ENCODE measurements at places on chromosomes 5 and 9.

- no peak for DNase-seq
These were observed 289.9 kb downstream of the FAM170A start for GRCh38 chr5:119919279-119919678.

GRCh38 chr9:94511955-94512265 lies 43.0 kb upstream of the PCAT7 start:
- DNase-seq = no peak

DNA sequence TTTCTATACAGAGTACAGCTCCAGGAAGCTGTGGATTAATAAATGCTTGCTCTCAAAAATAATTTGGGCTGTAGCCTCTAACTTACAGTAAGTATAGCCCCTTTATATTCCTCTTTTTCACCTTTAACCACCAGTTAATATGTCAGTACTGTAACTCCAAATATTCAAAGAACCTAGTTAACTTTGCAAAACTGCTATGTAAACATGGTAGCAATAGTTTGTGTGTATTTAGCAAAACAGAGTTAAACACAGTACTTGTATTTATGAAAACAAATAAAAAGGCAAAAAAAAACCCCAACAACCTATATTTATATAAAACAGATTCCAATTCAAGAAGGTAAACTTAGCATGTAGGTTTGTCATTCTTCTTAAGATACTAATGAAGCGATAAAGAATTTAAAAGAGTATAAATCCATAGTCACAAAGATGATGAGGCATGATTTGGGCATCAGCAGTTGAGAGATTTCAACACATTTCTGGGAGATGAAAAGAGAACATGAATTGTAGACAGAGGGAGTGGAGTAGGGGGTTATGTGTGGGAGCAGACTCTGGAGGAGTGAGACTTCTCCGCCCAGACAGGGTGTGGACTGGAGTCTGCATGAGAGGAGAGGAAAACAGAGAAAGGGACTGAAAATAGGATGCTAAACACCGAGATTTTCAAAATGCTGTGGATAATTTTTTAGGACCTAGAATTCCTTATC lies 47.0 kb upstream of the F2RL1 start:
- no peak for DNase-seq

DNA sequence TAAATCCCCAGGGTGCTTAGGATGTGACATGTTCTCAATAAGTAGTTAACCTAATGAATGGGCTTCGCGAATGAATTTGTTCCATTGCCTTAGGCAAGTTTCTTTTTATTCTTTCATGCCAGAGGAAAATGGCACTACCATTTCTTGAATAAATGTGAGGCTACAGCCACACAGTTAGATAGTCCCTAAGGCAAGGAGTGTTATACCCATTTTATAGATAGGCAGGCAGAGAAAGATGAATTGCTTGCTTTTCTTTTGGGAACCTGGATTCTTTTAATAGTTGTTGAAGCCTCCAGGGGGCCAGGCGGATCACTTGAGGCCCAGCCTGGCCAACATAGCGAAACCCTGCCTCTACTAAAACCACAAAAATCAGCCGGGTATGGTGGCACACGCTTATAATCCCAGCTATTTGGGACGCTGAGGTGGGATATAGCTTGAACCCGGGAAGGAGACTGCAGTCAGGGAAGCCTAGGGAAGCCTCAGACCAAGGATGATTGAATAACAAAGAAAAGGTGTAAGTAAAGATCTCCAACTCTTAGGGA lies 943 bp downstream of the NOP16 start:
- peak; percentile 13 for DNase-seq

DNA sequence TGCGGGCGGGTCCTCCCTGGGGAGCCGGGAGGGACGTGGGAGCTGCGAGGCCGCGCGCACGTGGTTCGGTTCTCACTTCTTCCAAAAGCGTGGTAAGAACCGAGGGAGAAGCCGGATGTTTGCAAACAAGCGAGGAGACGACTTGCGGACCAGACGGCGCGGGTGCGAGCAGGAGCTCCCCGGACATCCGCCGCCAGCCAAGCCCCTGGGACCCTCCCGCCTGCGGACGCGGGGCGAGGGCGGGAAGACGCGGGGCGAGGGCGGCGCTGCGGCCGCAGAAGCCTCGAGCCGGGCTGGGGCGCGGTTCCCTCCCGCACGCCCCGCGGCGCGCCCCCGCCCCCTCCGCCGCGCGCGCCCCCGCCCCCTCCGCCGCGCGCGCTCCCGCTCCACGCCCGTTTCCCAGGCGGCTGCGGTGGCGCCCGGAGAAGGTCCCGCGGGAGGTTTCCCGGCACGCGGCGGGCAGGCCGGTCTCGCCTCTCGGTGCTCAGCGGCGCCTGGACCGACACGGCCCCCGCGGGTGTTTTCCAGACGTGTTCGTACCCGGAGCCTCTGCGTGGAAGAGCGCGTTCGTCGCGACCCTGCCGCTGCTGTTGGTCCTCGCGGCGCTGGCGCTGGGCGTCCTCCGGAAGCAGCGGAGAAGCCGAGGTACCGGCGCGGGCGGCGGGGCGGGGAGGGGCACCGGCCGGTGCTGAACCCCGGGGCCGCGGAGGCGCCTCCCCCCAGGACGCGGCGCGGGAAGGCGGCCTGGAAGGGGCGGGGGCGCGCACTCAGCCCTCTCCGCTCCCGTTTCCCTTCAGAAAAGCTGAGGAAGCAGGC lies 12.8 kb downstream of the BTNL9 start:
- no peak for DNase-seq

- DNase-seq = no peak
These were observed 243.4 kb upstream of the RAI14 start for GRCh38 chr5:34412736-34413135.

- DNase-seq = no peak
These were observed 59.9 kb downstream of the PFDN1 start for GRCh38 chr5:140242890-140243585.

DNA sequence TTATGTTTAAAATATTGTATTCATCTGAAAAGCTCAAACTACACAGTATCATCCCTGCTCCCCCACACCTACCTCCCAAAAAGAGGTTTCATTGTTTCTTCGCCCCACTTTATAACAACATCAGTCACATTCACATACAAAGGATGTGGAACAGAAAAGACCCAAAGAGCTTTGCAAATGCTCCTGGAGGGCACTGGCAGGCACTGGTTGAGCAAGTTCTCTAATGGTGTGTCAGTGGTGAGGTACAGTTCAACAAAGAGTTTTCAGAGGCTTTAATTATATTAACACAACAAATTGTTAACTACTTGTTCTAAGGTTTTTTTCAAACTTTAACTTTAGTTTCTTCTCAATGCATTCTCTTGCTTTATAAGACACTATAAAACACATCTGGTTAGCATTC lies 54.1 kb upstream of the ECM2 start:
- no peak for DNase-seq

DNA sequence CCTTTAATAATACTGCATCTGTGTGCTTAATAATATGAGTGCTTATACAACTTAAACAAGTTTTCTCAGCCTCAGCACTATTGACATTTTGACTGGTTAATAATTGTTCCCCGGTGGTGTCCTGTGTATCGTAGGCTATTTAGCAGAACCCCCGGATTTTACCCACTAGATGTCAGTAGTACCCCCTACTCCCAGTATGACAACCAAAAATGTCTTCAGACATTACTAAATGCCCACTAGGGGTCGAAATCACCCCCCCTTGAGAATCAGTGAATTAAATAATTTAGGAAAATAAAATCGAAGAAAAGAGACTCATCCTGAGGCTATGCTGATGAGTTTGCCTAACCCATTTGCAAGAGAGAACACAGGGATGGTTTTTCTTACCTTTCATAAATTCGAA lies 166.3 kb downstream of the ATP10B start:
- no peak for DNase-seq

GRCh38 chr5:91397791-91398190 lies 14.7 kb upstream of the ARRDC3 start:
- no peak for DNase-seq

GRCh38 chr5:28344836-28345433 lies 1306.5 kb upstream of the CDH9 start:
- peak; percentile 5 for DNase-seq

DNA sequence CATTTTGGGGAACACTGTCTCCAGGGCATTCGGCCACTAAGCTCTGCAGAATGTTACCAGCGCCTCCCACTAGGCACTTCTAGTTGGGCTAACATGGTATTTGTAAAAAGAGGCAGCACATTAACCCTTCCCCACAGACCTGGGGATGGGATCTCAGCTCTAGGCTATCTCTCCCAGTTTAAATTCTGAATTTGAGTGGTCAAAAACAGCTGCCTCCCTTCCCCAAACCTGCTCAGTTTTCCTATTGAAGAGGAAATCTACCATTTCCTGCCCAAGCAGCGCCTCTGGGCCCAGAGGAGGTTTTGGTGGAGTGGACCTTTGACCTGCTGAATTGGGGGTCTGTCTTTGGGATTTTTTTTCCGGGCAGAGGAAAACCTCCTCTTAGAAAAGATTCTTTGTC lies 53.2 kb downstream of the ENC1 start:
- no peak for DNase-seq

- DNase-seq = no peak
These were observed 23.4 kb upstream of the CORO2A start for GRCh38 chr9:98215821-98216220.

- DNase-seq = no peak
These were observed 164.1 kb upstream of the ZNF618 start for GRCh38 chr9:113712053-113712452.

GRCh38 chr5:34913072-34913471 lies 2.2 kb downstream of the RAD1 start:
- no peak for DNase-seq

GRCh38 chr5:66239034-66239433 lies 94.9 kb downstream of the SREK1 start:
- no peak for DNase-seq

DNA sequence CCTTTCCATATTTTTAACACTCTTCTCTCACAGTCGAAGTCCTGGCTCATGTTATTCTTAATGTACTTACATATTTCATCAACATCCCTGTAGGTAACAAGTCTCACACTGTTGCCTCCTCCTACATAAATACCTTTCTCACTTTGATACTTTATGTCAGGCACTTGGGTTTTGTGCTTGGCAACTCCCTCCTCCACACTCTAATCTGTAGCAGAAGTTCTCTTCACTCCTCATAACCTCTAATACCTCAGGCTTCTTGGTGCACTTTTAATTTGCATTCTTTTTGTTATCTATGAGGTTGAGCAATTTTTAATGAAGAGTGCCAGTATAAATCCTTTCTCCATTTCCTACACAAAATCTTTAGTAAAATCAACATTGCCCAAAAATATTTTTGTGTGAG lies 24.1 kb upstream of the ARRDC3 start:
- DNase-seq = no peak

GRCh38 chr5:30108051-30108450 lies 1085.4 kb upstream of the CDH6 start:
- DNase-seq = no peak

GRCh38 chr5:143932584-143932983 lies 120.6 kb downstream of the HMHB1 start:
- no peak for DNase-seq

DNA sequence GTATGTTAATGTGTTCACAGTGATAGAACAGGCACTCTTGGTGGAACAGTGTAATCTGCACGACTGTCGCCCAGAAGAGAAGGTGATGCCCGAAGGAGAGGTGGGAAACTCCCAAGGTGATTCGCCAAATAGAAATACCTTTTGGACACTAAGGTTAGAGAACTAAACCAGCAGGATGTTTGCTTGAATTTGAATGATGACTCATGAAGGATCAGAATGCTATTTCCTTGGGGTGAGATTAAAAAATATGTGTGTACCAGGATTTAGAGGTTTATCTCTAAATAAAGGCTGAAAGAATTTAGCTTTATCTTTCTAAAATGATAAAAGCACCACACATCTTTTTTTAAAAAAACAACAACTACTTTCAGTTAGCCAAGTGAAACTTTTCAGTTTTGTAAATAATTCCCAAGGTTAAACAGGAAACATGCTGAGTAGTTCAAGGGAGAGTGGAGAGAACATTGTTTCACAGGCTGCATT lies 297.4 kb upstream of the TAS2R1 start:
- no peak for DNase-seq

- DNase-seq = no peak
These were observed 14.1 kb downstream of the HSPB3 start for GRCh38 chr5:54469622-54470021.

DNA sequence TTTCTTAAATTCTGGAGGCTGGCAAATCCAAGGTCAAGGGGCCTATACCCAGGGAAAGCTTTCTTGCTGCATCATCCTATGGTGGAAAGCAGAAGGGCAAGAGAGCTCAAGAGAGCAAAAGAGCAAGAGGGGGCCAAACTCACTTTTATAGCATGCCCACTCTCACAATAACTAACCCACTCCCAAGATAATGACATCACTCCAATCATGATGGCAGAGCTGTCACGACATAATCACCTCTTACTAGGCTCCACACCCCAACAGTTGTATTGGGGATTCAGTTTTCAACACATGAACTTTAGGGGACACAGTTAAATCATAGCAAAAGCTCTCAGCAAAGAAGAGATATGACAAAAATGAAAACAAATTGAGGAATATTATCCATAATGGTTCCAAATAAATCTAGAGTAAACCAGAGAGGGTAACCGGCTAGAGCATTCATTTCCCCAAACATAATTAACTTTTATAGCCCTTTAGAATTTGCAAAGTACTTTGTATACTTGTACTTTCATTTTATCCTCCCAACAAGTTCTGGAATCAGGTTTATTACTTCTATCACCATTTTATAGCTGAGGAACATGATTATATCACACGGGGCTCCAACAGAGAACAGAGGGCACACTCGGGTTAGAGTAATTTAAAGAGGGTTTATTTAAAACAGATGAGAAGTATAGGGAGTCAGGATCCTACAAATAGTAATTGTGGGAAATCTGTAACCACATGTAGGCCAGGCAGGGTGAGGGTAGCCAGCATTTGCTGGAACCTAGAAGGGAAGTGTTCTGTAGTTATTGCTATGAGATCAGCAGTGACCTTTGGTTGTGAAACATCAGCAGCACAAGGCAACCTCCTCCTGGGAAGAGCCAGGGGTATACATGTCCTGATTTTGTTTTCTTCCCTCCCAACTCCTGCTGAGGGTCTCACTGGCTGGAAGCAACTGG lies 7.2 kb upstream of the TARS1 start:
- no peak for DNase-seq

- no peak for DNase-seq
These were observed 640 bp upstream of the DPM2 start for GRCh38 chr9:127938298-127938690.

- no peak for DNase-seq
These were observed 100.4 kb upstream of the SAP30L start for GRCh38 chr5:154345255-154345952.

GRCh38 chr5:158099571-158100105 lies 240.7 kb upstream of the CLINT1 start:
- no peak for DNase-seq

- DNase-seq = no peak
These were observed 3.5 kb downstream of the TMCO6 start for GRCh38 chr5:140642718-140643117.

Data from hematopoietic multipotent progenitor cell treated with erythropoietin and hydrocortisone succinate and interleukin-3 and kit ligand, for 17 days (in vitro differentiated cells).